ENCODE measurements at places on chromosomes 5 and 9.

DNA sequence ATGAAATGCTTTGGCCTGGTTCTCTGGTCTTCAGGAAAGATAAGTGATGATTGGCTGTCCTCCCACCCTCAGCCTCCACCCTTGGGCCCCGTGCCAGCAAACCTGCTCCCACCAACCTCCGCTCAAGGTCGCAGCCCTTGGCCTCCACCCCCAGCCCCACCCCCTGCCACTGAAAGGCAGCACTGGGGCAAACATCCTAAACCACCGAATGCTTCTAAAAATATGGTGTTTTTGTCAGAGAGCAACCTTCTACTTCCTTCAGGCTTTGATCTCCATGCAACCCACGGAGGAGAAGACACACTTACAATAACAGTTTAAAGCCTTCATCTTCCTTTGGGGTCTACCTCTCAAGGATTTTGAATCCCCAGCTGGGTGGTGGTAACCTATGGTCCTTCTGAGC, 24.0 kb upstream of the TCF7 start:
- no peak for DNase-seq

DNA sequence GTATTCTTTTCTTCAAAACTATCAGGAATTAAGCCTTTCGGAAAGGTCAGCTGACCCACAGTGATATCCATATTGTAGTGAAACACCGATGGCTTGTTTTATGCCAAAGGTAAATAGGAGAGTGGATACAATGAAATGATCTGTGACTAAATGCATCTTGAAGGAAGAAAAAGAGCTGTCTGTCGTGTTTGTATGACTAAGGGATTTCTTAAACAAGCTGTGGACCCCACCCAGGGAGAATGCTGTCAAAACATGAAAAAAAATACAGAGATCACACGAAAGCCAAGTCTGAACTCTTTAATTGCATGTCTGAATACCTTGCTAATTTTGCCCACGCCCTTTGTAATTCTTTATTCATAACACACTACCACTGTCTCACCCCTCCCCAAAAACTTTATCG, 286.4 kb upstream of the WWC1 start:
- no peak for DNase-seq

DNA sequence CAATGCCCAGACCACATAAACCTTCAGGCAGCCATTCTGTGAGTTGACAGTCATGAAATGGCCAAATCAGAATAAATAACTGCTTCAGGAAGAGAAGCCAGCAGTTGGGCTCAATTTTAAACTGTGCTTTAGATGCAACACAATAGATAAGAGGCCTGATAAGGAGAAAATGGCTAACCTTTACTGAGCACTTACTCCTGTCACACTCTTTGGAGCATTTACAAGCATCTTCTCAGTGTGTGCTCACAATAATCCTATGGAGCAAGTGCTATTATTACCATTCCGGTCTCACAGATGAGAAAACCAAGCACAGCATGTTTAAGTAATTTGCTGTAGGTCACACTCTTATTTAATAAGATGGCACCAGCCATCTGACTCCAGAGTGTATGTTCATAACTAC, 11.5 kb upstream of the SH3RF2 start:
- DNase-seq: no peak

DNA sequence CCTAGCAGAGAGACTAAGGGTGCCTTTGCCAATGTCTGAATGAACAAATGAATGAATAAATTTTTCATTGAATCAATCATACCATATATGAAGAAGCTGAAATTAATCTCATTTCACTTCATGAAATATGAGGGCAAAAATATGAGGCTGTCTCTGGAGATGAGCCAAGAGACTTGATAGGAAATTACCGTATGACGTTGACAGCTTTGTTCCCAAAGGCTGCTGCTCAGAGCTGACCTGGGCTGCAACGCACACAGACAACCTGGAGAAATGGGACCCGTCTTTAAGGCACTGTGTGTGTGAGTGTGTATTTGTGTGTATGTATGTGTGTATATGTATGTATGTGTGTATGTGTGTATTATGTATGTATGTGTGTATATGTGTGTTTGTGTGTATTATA, 226.1 kb downstream of the IRX2 start:
- no peak for DNase-seq

DNA sequence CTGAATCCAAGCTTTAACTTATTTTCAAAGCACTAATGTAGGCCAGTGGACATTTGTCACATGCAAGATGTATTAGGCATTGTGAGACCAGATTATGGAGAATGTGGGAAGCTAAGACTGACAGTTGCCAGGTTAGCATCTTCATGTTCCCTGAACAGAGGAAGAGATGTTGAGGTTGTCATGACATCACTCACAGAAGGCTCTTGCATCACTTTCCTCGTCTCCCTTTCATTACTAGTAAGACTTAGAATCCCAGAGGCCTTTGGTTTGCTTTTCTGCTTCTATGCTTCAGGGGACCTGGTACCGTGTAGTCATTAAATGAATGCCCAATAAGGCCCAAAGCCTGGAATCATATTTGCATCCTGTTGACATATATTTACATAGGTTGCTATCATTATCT, 76.4 kb upstream of the RPS23 start:
- DNase-seq: no peak

DNA sequence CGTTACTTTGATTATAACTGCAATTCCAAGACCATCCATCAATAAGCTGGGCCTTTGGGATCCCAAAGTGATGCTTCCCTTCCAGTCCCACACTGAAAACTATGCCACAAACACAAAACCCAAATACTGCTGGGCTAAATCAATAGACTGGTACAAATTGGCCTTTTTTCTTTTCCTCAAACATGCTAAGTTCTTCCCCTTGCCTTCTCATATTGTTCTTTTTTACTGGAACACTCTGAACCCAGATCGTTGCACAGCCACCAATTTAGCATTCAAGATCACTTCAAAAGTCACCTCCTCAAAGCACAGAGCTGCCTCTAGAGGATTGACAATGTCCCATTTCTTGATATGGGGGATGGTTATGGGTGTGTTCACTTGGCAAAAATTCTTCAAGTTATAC, 66.0 kb downstream of the ACTL7B start:
- DNase-seq: no peak

DNA sequence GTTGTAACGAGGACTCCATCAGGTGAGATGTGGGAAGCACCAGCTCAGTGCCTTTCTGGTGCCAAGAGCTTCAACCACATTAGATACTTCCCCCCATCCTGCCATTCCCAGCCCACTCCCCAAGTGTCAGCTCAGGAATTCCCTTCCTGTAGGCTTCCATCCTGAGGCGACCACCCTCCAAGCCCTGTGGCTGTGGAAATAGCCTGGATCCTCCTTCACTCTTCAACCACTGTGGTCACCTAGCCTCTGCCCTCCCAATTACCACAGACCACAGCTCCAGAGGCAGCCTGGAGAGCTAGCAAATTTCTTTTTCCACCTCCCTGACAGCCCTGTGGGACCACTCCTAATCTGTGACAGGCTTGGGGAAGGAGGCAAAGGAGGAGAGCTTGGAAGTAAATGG, 219.8 kb upstream of the MAP3K1 start:
- DNase-seq: no peak

DNA sequence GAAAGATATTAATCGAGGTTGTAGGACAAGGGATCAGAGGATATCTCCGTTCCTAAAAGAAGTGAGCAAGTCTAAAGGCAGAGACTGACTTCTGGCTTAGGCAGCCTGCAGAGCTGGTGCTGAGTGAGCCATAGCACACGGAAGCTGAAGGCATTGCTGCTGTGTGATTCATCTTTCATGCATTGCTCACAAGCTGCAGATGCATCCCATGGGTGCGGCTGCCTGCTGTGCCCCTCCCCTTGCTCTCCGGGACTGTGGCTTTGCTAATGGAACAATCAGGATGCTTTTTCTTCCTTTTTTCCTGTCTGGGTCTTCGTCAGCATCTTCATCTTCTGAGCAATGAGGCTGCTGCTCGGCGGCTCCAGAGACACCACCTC, 341.4 kb downstream of the DIRAS2 start:
- DNase-seq: no peak

GRCh38 chr5:146222005-146222404, 18.6 kb downstream of the RBM27 start:
- no peak for DNase-seq

- DNase-seq: no peak
These were observed 44.0 kb downstream of the OTULIN start for GRCh38 chr5:14708551-14708950.

GRCh38 chr5:119393746-119394145, 37.9 kb downstream of the TNFAIP8 start:
- DNase-seq: no peak

GRCh38 chr9:130866474-130866965, 30.1 kb downstream of the QRFP start:
- DNase-seq: peak; percentile 32

- DNase-seq: no peak
These were observed 314.7 kb upstream of the RGMB start for GRCh38 chr5:98458726-98459125.

GRCh38 chr5:69517763-69518212, 25.2 kb downstream of the OCLN start:
- DNase-seq: no peak

- no peak for DNase-seq
These were observed 62.2 kb upstream of the PPARGC1B start for GRCh38 chr5:149667829-149668330.

- no peak for DNase-seq
These were observed 989.6 kb upstream of the COX7C start for GRCh38 chr5:85628153-85628552.

DNA sequence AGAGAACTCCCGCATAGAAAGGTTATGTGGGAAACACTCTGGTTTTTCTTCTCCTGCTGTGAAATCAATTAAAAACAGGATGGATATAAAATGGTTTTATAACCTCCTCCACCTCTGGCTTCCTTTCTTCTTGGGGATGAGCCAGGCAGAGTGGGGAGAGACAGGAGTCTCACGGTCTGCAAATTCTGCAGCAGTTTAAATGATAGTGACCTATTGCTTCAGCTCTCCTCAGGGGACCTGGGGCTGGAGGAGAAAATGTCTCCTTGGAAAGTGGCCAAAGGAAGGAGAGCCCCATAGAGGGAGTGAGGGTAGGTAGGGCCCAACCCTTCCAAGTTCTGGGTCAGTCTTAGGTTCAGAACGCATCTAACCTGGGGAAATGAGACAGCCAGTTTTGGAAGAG, 118.8 kb downstream of the MTX3 start:
- no peak for DNase-seq

GRCh38 chr5:167943343-167943742, 348.1 kb upstream of the WWC1 start:
- no peak for DNase-seq

DNA sequence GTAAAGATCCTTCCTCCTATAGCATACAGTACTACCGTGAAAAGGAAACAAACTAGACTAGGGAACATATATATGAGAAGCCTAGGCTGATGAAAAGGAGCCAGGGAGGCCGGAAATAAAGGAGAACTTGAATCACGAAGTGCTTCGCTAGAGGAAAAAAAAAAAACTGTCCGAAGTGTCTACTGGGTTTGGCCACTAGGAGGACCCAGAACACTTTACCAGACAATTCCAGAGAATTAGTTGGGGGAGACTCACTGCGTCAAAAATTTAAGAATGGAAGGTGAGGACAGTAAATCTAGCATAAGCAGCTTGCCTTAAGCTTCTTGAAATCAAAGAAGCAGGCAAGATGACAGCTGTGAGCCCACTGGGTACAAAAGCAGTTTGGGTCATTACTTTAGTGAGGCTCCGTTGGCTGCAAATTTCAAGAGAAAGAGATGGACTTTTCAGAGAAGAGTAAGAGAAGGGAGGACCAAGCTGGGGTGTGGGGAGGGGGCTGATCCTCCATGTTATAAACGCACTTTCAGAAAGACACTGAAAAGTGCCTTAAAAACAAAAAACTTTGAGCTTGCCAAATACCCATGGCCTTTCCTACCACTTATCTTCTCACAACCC, 47.4 kb downstream of the P4HA2 start:
- no peak for DNase-seq

DNA sequence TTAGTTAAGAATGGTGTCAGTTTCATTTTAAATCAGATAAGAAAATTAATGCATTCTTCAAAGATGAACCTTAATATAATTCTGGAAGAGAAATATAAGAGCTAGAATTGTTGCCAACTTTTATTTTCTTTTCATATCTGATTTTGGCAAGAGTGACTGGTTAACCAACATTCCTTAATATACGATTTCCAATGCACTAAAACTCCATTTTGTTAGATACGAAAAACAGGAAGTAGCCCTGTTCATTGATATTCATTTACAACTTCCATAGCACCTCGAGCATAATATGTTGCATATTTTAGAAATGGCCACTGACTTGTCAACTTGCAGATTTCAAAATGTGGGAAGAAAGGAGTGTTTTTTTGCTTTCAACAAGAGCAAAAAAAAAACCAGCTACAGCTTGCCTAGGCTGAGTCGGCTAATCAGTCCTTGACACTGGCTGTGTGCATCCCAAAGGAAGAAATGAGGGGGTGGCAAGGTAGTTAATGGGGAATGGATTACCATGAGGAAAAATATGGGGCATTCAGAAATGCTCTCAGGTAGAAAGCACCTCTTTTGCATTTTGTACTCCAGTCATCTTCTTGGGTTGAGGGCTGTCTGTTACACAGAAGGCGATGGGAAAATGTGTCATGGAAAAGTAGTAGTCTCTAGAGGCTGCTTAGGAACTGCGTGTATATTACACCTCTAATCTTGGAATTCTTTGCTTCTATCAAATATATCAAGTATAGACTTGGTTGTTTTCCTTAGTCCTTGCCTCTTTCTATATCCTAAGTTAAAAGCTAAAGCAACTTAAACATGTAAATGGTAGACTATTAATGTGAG, 3.9 kb downstream of the MAP3K1 start:
- no peak for DNase-seq

DNA sequence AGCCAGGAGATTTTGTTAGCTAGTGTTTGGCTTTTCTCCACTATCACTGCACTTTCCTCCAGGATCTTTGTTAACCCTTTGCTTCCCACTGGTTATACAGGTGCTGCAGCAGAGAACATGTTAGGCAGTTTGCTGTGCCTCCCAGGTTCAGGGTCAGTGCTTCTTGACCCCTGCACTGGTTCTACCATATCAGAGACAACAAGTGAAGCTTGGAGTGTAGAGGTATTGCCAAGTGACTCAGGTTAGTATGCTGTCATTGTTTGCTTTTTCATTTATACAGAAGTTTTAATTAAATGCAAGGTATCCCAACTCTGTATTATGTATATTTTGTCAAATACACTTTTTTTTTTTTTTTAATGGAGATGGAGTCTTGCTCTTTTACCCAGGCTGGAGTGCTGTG, 68.4 kb downstream of the GAPVD1 start:
- no peak for DNase-seq
